Glutamatergic neuron (in vitro differentiated cells): ENCODE measurements at places on chromosomes 1 and 21. TPM values are rescaled to one million over a fixed set of nuclear protein-coding genes. Genes with fewer than 3 reads are reported as not detected.
A peak's percentile ranks its signal among the peaks of the same experiment; 100 is the strongest.

GRCh38 chr21:14901482-14901958 is 163.3 kb downstream of the NRIP1 start:
- no peak for DNase-seq

The CD1E gene
- not detected for total RNA-seq

The DIO1 gene
- total RNA-seq: not detected

The SPRR3 gene
- total RNA-seq: not detected

DNA sequence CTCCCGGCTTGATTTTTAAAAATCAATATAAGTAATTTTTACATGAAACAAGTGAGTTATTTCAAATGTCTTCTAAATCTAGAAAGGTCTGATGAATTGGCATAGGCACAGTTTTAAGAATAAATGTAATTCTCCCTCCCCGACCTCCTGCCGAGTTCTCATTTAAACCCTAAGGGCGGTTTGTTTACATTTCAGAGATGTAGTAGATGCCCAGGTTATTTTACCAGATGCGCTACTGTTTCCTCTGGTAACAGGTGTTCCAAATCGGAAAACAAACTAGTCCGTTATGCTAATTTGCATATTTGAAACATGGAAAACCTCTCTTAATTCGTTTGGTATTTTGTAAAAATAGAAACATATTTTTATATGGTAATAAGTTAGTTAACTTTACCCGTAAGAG is 53.8 kb upstream of the CFAP126 start:
- DNase-seq: no peak

GRCh38 chr1:241555526-241555925 is 23.3 kb downstream of the KMO start:
- DNase-seq: no peak

The HECTD3 gene
- 137 TPM for total RNA-seq

The GJA5 gene
- not detected for total RNA-seq

The AK5 gene
- 0.91 TPM for total RNA-seq

DNA sequence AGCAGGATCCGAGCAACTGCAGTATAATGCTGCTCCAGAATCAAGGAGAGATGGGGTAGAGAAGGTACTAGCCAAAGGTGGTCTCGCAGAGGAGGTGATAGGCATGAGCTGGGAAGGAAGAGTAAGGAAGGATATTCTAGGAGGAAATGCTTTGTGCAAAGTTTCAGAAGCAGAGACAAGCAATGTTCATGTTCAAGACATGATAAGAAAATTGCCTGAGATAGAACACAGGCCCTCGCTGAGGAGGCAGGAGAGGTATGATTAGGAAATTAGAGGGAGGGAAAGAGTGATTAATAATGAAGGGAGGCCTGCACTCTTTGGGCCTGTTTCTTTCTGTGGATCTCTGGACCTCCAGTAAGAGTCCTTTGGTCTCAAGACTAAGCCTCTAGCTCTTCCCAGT is 12.9 kb upstream of the ETV3 start:
- no peak for DNase-seq

The AMY1A gene
- total RNA-seq: not detected

- no peak for DNase-seq
Observed at GRCh38 chr1:230352537-230352936, 73.6 kb downstream of the PGBD5 start.

- DNase-seq: no peak
Observed at GRCh38 chr1:15205586-15206346, 41.3 kb upstream of the FHAD1 start.

The ANKRD35 gene
- total RNA-seq: 2.1 TPM

The TIE1 gene
- 11.3 TPM for total RNA-seq

The PLA2G2F gene
- not detected for total RNA-seq

The KPRP gene
- total RNA-seq: not detected

DNA sequence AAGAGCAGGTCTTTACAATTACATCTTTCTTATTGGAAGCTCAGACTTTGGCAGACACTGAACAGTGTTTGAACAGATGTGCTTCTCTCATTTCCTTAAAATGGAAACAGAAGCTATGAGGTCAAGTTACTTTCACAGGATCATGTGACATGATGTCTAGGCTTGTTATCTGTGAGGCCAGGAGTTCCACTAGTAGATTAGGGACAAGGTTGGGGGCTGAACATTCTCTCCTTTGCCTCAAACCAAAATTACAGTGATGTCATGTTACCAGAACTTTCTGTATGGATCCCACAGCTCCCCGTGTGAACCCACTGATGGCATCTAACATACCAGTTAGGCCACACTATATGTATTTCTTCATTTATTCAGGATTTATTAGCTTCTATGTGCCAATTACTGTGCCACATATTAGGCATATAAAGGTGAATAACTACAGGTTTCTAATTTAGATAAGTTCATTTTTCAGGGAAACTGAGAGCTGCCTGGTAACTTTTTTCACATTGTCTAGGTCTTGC is 6.0 kb downstream of the DYNLT5 start:
- DNase-seq: no peak

The RCAN3 gene
- total RNA-seq: 21.8 TPM

- DNase-seq: no peak
Observed at GRCh38 chr21:34640858-34641257, 25.9 kb upstream of the RCAN1 start.

DNA sequence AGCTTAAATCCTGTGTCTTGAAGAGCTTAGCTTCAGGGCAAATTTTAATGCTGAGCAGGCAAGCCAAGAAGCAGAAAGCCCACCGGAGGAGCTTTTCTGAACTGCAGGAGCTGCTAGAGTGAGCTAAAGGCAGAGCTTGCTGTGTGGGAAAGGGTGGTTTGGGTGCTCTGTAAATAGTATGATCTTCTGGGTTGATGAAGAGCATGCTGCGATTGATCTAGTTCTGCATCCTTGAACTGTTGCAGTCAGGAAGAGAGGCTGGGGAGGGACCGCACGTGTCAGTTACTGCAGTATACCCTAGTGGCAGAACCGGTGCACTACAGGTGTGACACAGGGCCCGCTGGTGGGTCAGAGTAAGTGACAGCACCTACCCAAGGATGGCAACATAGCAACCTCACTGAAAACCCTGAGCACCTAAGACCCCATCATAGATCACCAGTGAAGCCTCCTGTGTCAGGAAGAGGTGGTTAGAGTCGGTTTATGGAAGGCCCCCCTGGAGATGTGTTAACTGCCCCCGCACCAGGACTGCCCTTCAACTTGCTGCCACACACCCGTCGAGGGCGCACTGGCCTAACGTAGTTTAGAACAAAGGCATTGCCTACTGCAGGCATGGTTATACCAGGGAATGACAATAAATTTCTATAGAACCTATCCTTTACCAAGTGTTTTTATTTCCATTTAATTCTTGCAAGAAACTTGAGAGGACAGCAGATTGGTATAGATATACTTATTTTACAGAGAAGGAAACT is 146.0 kb upstream of the KIAA0040 start:
- DNase-seq: peak; percentile 78

GRCh38 chr1:93992954-93993353 is 83.7 kb upstream of the GCLM start:
- no peak for DNase-seq

The VHLL gene
- total RNA-seq: not detected

The FGR gene
- not detected for total RNA-seq

GRCh38 chr21:44708213-44708865 is 3.0 kb downstream of the TSPEAR start:
- DNase-seq: no peak
